ENCODE measurements at places on chromosomes 12 and 14.
A peak's percentile ranks its signal among the peaks of the same experiment; 100 is the strongest.

DNA sequence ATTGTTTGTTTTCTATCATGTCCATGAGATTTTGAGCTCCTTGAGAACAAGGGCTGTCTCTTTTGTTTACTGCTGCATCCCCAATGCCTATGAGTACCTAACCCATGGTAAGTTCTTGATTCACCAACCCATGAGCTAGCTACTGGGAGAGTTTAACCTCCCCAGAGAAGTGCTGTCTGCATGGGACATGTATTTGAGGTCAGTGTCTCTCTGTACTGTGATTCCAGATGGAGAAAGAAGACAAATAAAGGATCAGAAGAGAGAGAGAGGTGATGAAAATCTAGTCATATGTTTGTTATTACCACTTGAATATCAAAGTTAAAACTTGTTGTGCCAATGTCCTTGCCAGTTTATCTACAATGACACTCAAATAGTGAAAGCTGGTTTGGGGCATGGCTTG, 421.8 kb downstream of the BCAT1 start:
- DNase-seq = no peak

DNA sequence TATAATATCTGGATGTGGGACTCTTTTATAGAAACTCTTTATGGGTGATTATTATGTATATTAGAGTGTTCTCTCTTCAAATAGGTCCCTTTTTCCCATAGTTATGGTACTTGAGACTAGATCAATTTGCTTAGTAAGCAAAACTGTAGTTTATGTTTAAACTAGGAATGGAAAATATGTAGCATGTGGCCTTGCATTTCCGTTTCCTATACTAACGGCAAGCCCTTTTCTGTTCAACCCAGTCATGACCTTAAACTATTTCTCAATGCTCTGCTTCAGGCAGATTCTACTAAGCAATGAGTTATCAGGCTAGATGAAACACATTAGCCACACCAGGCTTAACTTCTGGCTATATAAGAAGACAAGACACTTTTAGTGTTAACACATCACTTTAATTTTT, 84.6 kb downstream of the OTOGL start:
- DNase-seq = peak; percentile 91

GRCh38 chr14:38391334-38391733, 135.4 kb upstream of the CLEC14A start:
- peak; percentile 80 for DNase-seq

DNA sequence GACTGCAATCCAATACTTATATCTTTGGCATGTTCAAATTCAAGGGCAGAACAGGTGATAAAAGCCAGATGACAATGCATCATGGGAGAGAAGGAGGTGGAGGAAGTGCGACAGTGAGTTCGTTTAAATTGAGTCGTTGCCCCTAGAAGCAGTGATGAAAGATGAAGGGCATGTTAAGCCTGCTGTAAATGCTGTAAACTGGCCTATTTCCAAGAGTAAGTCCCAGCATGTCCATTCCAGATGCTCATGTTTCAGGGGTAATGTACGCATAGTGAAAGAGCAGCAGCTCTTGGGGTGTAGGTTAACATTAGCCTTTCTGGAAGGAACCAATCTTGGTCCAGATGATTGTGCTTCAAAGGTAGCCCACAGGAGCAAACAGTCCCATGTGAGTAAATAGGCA, 97.1 kb downstream of the C2CD5 start:
- DNase-seq = peak; percentile 66

GRCh38 chr14:63677891-63678379, 36.3 kb upstream of the WDR89 start:
- peak; percentile 33 for DNase-seq

DNA sequence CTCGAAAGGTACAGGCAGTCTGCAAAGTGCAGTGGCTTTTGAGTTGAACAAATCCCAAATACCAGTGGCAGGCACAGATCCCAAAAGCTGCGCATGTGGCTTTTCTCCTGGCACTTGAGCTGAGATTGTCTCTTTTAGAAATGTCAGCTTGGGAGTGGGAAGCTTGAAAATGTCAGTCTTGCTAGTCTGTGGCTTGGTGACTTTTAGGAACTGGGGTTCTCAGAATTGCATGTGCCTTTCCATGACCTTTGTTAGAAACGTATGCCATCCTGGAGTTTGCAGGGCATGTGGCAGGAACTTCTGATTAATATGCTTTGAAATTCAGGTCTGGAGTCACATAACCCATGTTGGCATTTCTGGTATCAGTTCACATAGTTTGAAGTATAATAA, 182.1 kb downstream of the CHST11 start:
- no peak for DNase-seq

- DNase-seq = no peak
Measured at GRCh38 chr12:64036414-64036813, 185.7 kb downstream of the KICS2 start.

DNA sequence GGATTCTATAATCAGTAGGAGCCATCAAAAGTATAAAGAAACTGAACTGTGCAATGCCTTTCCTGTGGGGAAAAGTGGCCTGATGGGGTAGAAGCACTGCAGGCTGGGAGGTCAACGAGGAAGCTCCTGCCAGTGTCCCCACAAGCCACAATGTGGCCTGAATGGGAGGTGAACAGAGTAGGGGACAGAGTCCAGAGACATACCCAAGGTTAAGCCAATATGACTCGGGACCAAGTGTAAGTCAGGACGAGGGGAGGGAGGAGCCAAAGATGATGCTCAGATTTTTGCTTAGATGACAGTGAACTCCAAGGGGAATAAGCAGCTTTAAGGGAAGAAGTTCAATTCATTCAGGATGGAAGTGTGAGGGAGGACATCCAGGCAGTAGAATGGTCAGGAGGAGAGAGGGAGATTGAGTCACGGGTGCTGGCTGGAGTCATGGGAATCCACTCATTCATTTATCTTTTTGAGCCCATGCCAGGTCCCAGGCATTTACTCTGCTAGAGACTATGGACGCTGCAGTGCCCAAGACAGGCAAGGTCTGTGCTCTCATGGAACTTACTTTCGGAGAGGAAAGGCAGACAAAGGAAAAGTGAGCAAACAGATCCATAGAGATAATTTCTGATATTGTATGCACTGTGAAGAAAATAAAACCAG, 29.1 kb downstream of the DPF3 start:
- no peak for DNase-seq

DNA sequence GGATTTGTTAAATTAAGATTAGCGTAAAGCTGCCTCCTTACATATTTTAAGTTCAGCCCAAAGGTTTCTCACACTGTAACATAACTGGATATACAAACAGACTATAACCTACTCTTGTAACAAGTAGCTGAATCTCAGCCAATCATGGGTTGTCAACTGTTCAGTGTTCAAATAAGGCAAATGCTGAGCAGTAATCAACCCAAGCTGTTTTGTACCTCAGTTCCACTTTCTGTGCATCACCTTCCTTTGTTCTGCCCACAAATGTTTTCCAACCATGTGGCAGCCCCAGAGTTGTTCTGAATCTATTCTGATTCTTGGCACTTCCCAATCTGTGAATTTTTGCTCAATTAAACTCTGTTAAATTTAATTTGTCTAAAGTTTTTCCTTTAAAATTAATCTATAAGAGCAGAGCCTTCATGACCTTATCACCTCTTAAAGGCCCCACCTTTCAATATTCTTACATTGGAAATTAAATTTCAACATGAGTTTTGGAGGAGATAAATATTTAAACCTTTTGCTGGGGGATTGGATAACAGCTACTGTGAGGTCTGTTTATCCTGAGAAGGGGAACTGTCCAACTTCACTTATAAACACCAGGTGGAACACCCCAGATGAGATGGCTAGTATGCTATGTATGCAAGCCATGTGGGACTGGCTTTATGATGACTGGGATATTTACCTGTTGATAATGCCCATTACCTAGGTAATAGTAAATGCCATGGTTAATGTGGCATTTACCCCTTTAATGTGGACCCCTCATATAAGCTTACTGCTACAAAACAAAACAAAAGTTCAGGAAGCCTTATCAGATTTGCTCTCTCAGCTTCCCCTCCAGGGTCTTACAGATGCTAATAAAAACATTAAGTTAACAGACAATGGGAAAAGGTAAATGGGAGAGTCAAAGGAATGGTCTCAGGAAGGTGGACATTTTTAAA, 42.2 kb upstream of the ARID2 start:
- DNase-seq = no peak

DNA sequence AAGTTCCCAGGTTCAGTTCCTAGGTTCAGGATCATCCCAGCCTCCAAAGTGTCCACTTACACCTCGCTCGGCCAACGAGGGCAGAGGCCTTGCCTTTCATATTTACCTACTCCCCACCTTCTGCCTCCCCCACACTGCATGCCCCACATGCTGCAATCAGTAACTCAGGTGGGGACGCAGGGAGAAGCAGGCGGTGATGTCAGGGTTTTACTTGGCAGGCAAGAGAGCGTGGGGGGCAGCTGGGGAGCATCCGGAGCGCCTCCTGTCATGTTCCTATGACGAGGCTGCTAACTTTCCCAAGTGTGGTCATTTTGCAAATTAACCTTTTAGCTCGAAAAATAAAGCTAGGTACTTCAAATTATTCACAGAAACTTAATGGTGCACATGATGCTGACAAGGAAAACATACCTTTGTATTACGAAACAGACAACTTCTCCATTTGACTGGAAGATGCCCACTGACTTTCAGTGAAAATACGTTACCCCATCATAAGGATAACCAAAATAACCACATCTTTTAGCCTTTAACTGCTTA, 53.8 kb downstream of the SETD3 start:
- no peak for DNase-seq

- peak; percentile 50 for DNase-seq
Measured at GRCh38 chr12:111024205-111024801, 103.9 kb upstream of the MYL2 start.

DNA sequence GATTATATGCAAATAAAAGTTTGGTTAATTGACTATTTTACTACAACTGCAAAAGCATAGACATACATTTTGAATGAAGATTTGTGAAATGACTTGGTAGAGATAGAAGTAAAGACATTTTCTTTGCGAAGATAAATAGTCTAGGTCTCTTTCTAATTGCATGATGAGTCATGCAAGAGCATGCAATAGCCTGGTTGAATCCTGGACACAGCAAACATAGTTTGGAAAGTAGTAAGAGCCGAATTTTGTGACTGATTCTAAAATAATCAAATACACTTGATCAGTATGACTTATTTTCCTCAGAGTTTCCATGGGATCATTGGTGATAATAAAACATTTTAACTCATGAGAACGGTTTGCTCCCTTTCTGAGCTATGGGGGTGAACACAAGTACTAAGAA, 27.7 kb upstream of the CAND1 start:
- DNase-seq = peak; percentile 10

- no peak for DNase-seq
Measured at GRCh38 chr14:92637864-92638263, 110.6 kb downstream of the LGMN start.

GRCh38 chr12:63149909-63150712, 890 bp downstream of the AVPR1A start:
- DNase-seq = peak; percentile 1

GRCh38 chr12:32455607-32456071, 56.3 kb downstream of the FGD4 start:
- peak; percentile 91 for DNase-seq

GRCh38 chr14:68140806-68141205, 321.2 kb downstream of the RAD51B start:
- no peak for DNase-seq

GRCh38 chr14:103128631-103129300, 5.5 kb downstream of the TNFAIP2 start:
- no peak for DNase-seq

GRCh38 chr12:51533799-51534198, 57.2 kb upstream of the SCN8A start:
- peak; percentile 16 for DNase-seq

DNA sequence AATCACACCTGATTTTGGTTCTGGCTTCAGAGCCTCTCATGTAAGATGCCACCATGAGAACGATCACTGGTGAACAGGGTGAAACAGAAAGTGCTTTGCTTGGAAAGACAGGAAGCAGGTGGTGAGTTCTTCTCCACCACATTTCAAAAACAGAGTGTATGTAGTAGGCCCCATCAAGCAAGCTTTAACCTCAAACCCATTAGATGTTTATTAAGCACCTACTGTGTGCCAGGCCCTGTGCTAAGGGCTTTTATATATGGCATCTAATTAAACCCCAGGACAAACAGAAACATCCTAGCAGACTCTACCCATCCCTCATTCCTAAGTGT, 47.8 kb upstream of the MED13L start:
- no peak for DNase-seq

DNA sequence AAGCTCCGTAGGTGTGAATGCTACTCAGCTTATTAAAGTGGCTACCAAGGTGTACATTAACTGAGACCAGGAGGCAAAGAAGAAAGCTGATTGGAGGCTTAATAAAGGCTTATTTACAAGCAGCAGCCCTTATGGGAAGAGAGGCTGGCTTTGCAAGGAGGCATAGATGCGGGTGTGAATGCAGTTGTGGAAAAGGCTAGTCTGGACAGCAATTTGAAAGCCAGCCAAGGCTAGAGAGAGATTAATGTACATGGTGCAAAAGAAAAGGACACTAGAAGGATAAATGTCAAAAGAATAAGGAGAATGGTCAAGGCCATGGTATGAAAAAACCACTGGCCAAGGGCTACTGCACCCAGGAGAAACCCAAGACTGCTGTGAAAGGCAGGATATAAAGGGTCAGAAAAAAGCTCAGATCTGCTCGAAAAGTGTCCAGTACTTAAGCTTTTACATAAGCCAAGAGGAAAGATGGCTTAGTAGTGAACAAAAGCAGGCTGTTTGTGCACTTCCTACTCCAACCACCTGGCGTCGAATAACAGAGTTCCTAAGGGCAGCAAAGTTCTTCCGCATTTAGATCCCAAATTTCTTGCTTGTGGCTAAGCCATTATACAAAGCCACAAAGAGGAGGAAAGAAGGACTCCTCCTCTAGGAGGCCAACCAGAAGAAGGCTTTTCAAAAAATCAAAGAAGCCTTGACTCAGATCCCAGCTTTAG, 24.0 kb downstream of the KLRK1 start:
- DNase-seq = peak; percentile 52

- peak; percentile 76 for DNase-seq
Measured at GRCh38 chr14:24430682-24431568, 1.2 kb downstream of the KHNYN start.

GRCh38 chr12:48967991-48968390, 3.5 kb downstream of the WNT10B start:
- DNase-seq = no peak

GRCh38 chr12:39127401-39127800, 222.0 kb upstream of the CPNE8 start:
- DNase-seq = no peak

GRCh38 chr14:66174453-66174891, 311.7 kb upstream of the CCDC196 start:
- peak; percentile 0 for DNase-seq

- DNase-seq = peak; percentile 9
Measured at GRCh38 chr12:81350309-81350708, 272.4 kb downstream of the ACSS3 start.

- DNase-seq = peak; percentile 51
Measured at GRCh38 chr12:6178981-6179761, 21.0 kb upstream of the CD9 start.

- no peak for DNase-seq
Measured at GRCh38 chr12:102962532-102962931, 5.1 kb downstream of the ASCL1 start.

Data from choroid plexus epithelial cell (primary cell).